ENCODE measurements at places on chromosomes 1 and 21.
A peak's percentile ranks its signal among the peaks of the same experiment; 100 is the strongest.

- peak; percentile 89 for DNase-seq
These were observed 237.5 kb downstream of the HMCN1 start for GRCh38 chr1:185971688-185972087.

GRCh38 chr21:17780539-17780938 lies 38.6 kb downstream of the C21orf91 start:
- no peak for DNase-seq

DNA sequence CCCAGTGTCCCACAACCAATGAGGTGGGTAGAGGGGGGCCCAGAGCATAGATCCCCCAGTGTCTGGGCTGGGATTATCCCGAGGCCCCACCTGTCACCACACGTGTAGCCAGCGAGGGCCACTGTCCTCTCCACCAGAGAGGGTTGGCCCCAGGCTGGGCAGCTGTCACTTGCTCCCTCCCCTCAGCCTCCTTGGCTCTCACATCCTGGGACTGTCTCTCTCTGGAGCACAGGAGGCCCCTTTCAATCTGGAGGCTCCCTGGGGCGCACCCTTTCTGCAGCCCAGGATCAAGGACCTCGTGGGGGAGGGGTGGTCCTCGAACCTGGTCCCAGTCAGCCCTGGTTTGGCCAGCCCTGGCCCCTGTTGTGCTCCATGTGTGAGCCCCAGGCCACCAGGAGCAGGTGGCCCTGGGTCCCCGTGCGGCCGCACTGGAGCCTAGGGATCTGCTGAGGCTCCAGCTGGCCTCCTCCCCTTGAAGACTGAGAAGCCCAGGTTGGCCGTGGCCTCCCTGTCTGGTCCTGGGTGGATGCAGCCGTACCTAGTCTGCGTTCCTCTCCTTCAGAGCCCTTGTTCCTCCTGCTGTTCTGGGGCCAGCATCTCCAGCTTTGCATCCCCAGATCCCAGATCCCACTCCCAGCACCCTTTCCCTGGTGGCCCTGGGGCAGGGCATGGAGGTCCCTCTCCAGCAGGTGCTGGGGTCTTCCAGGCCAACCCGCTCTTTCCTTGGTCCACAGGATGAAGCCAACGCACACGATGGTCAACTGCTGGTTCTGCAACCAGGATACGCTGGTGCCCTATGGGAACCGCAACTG lies 6.7 kb downstream of the TMEM201 start:
- DNase-seq, result no peak

GRCh38 chr1:180632326-180633056 lies 669 bp downstream of the XPR1 start:
- DNase-seq, result no peak

- DNase-seq, result peak; percentile 99
These were observed 54.6 kb upstream of the SYT14 start for GRCh38 chr1:209883341-209883971.

GRCh38 chr1:119664067-119664466 lies 16.0 kb upstream of the ZNF697 start:
- no peak for DNase-seq

DNA sequence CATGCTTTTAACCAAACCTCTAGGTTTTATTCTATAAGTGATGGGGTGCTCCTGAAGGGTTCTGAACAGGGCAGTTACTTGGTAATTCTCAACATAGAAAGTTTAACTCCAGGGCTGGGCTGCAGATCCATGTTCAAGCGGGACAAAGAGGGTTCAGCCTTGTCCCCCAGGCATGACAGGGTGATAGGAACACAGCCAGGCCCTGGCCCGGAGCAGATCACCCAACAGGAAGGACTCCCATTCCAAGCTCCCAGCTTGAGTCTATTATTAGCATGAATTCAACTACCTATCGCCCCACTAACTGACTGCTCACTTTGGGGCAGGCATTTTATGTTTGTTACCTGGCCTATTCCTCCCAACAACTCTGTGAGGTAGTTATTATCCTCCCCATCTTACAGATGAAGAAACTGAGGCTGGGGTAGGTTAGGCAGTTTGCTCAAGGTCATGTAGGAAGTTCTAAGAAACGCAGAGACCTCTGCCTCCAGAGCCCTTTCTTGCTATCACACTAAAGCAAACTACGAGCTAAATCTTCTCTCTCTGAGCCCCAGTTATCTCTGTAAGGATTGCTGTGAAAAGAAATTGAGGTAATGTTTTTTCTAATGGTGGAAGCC lies 14.5 kb downstream of the ASAP3 start:
- no peak for DNase-seq

- no peak for DNase-seq
These were observed 11.8 kb upstream of the RPF1 start for GRCh38 chr1:84467298-84467697.

GRCh38 chr1:169041366-169041765 lies 65.1 kb upstream of the ATP1B1 start:
- no peak for DNase-seq

GRCh38 chr1:101190441-101190840 lies 46.4 kb upstream of the S1PR1 start:
- DNase-seq, result no peak

DNA sequence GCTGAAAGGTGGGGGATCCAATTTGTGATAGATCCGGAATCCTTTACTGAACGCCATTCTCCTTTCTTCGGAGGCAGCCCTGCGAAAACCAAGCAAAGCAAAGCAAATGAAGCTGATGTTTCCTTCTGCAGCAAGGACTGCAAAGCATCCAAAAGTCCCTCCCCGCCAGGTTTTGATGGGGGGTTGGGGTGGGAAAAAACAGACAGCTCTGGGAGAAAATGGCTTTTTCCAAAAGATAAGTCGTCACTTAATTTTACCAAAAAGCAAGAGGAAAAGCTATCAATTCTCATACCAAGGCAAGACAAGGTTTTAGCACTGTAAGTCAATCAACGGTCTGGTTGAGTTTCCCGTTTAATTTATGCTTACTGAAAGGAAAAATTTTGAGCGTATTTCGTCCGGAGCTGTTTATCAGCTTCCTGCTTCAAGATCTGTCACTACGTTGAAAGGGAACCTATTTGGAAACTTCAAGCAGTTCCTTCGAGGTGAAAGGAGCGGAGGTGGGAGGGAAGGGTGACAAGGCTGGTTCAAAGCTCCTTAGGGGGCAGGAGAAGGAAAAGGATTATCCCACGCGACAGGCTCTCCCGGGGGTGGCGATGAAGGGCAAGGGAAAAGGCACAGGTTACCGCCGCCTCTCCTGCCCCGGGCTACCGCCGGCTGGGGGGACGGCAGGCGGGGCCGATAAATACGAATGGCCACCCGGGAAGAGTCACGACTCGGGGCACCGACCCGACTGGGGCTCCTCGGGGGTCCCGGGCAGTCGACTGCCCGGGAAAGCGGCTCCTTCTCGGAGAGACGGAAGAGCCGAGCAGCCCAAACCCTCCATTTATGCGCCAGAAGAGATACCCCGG lies 750 bp downstream of the SYNJ1 start:
- peak; percentile 26 for DNase-seq

GRCh38 chr1:228117335-228117734 lies 8.2 kb upstream of the MRPL55 start:
- DNase-seq, result no peak

DNA sequence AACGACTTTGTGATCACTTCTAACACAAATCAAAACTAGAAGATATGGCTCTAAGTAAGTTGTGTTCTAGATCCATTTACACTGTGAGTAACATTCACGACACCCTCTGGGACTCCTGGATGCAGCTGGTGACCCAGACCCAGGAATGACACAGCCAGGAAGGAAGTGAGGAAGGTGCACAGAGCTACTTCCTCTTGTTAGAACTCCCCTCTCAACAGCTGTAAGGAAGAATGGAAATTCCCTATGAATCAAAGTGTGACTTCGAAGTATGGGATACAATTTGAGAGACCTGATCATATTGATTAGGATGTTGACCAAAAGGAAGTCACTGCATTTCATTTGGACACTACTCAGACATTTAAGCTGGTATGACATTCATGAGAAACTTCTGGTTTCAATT lies 185.3 kb downstream of the NRIP1 start:
- DNase-seq, result no peak

DNA sequence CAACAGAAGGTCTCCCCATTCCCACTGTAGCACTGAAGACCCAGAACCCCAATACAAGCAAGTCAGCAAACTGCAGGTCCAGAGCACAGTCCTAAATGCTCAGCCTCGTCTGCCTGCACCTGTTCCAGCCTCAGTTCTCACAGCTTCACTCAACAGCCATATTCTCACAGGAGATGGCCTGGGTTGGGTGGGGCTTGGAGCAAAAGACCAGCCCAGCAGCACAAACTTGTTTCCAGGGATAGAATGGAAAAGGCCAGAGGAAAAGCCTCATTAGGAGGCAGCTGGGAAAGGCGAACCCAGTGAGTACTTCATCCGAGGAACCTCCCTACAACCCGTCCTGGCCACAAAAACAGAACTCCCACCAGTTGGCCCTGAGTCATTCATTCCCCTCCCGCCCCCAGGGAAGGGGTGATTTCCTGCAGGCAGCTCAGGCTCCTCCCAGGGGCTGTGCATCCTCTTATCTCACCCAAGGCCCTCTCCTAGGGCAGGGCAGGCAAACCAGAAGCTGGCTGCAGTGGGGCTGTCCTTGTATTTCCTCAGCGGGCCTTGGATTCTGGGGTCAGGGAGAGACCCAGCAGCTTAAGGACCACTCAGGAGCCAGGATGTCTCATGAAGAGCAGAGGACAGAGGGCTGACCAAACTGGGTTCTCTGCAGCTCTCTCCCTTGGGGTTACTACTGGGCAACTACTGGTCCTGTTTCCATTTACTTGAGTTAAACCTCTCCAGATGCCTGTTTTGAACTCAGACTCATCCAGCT lies 7.4 kb upstream of the MPL start:
- peak; percentile 79 for DNase-seq

- DNase-seq, result no peak
These were observed 70.0 kb upstream of the BCAR3 start for GRCh38 chr1:93751377-93752250.

DNA sequence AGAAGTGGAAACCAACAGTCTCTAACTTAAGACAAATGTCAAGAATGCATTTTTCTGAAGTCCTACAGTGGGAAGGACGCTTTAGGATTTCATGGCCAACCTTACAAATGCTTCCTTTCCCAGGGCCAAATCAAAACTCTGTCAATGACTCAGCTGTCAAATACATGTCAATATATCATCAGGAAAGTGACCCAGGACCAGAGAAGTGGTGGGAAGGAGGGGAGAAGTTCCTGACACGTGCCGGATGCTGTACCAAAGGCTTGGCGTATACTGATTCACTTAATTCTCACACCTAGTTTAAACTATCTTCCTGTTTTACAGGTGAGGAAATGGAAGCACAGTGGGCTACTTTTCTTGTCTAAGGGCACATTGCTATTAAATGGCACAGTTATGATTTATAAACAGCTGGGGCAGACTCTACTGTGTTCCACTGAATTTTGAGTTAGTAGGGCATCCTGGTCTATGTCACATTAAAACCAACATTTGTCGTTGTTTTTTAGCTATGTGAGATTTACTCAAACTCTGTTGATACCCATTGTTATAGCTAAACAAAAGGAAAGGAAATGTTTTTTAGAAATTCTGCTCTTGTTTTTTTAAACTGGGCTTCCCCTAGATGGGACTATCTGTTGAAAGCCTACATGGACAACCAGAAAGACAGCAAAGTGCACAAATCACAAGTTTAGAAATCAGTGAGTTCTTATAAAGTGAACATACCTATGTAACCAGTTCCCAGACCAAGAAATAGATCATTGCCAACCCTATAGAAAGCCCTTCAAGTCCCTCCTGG lies 208.2 kb upstream of the SGIP1 start:
- no peak for DNase-seq

- DNase-seq, result no peak
These were observed 194.8 kb downstream of the LMO4 start for GRCh38 chr1:87523466-87523865.

DNA sequence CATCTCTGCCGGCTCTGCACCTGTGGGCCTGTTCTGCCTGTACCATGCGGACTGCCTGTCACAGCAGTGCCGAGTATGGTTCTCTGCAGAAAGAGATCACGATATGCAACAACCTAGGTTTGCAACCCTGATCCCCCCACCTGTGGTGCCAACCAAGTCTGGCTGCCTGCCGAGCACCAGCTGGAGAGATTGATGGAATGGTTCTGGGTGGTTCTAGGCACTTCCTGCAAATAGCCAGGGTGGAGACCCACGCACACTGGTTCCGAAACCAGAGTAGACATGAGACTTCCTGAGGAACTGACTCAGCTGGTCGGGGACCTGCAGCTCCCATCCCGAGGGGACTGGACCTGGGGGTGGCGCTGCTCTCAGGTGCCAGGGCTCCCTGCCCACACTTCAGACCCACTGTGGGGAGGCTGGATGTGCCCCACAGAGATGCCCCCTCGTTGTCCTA lies 5.4 kb downstream of the TPRG1L start:
- DNase-seq, result no peak

DNA sequence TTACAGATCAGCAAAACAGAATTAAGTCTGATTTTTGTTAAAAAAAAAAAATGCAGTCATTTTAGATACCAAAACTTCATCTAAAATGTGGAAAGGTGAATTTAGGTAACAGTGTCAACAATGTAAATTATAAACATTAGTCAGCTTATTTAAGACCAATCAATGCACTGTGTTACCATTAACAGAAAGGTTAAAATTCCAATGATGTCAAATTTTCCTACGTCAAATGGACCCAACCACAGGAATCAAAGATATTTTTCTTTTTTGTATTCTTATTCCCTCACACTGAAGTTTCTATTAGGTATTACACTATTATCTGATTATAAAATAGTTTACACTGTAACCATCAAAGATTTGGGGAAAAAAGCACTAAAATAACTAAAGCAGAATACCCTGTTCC lies 6.5 kb downstream of the ARHGAP29 start:
- DNase-seq, result no peak

- DNase-seq, result peak; percentile 43
These were observed 6.9 kb upstream of the ATP1B1 start for GRCh38 chr1:169099561-169099960.

DNA sequence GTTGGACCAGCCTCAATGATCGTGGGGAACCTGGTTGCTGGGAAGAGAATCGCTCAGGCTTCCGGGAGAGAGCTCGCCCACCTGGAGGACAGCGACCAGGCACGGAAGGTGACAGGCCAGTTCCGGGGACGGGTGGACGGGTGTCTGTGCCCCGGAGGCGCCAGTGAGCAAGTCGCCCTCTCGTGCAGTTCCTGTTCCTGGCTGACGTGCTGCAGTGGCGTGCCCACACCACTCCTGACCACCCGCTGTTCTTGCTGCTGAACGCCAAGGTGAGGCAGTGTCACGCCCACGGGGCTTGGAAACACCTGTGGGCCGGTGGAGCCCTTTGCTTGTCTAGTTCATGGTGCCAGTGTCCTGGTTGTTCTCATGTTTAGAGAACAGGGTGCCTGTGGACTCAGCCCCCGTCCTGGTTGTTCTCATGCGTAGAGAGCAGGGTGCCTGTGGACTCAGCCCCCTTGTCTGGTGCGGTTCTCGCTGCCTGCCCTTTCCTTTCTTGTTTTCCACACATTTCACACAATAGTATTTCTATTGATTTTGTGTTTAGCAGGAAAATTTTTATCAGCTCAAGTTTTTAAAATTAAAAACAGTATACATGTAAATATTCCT lies 53.1 kb downstream of the S100B start:
- no peak for DNase-seq

DNA sequence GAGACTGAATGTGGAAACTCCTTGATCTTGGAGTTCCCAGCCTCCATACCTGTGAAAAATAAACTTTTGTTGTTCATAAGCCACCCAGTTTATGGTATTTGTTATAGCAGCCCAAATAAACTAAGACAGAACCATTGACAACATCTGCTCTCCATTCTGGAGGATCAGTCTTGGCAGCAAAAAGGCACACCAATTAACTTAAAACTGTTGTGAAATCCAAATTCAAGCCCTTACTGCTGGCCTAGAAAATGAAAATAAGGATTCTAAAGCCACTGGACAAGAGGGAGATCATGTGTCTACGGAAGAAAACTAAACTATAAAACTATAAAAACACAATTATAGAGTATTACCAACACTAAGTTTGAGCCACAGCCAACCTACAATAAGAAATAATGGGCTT lies 172.1 kb upstream of the RNPC3 start:
- DNase-seq, result no peak

- DNase-seq, result no peak
These were observed 572.1 kb downstream of the DPYD start for GRCh38 chr1:97348599-97349265.

All from kidney glomerular epithelial cell (primary cell).